IPS DF 19.7 (cell line): ENCODE measurements at places on chromosomes 12 and 14.

- DNase-seq: no peak
These were observed 20.8 kb downstream of the SERPINA1 start for GRCh38 chr14:94367347-94368242.

- no peak for DNase-seq
These were observed 50.6 kb downstream of the LRCOL1 start for GRCh38 chr12:132559652-132560363.

DNA sequence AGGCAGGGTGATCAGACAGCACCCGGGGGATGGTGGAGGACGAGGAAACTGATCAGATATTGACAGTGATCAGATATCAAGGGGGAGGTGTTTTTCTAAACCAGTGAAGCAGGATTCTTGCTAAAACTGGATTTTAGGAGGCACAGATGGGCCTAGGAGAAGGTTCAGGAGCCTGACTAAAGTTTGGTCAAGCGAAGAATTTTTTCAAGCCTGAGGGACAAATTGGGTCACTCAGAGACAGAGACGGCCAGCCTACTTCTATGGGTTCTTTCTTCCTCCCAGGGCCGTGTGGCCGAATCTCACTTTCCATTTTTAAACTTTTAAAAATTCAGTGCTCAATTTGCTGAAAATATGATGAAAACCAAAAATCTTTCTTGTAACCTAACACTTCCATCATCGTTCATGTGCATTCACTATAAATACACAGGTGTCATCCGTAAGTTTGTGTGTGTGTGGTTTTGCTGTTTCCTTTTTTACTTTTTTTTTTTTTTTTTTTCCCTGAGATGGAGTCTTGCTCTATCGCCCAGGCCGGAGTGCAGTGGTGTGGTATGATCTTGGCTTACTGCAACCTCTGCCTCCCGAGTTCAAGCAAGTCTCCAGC is 68.5 kb downstream of the RIN3 start:
- no peak for DNase-seq

- DNase-seq: no peak
These were observed 18.7 kb downstream of the IQSEC3 start for GRCh38 chr12:85191-85666.

- no peak for DNase-seq
These were observed 80.7 kb downstream of the FOXN3 start for GRCh38 chr14:89336338-89336737.

GRCh38 chr12:56158926-56159461 is 835 bp downstream of the MYL6 start:
- DNase-seq: peak; percentile 68

GRCh38 chr12:50024805-50025186 is 498 bp downstream of the RACGAP1 start:
- DNase-seq: no peak

DNA sequence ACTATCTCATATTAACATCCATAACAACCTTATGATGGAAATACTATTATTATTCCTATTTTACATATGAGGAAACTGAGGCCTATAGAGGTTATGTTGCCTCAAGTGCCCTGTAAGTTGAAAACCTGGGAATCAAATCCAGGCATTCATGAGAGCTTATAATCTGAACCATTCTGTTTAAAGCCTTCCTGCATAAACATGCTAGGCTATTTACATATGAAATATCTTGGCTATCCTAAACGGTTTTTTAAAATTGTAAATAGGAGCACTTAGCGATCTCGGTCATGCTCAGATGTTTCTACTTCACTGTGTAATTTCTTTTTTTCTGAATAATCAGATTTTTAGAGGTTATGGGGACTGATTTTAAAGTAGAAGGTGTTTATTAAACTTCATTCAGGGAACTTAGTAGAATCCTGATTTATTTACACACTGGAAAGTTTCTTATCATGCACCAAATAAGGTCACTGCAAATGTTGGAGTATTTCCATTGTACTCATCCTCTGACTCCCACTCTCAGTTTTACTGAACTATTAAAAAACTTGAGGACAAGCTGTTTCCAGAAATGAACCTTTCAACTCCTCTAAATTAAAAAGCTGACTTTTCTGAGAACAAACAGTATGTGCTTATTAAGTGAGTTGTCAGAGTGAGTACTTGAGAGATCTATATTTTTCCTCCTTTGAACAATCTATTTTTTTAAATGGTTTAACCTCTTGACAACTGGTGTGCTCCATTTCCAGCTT is 141.7 kb downstream of the PIK3C2G start:
- DNase-seq: no peak

- no peak for DNase-seq
These were observed 84.8 kb downstream of the NRXN3 start for GRCh38 chr14:78254911-78255461.

DNA sequence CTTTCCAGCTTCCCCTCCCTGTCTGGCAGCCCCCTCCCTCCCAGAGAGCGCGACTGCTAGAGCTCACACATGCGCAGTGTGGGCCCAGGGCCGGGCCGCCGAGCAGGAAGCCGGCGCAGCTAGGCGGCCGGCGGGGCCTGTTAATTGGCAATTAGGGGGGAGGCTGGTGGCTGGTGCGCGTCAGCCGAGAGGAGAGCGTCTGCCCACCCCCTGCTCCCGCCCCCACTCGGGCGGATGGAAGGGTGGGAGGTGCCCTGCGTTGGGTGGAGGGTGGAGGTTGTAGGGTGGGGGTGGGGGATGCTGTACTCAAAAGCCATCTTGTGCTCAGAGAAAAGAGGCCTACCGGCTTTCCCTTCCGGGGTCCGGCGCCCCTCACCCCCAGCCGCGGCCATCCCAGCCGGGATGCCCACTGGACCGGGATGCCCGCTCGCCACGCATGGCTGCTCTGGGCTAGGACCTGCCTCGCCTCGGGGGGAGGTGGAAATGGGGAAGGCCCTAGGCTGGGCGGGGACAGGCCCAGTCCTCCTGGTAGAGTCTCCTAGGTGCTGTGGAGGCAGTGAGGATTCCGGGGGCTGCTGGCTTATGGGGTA is 9.2 kb downstream of the HOXC8 start:
- DNase-seq: no peak

- no peak for DNase-seq
These were observed 113.7 kb downstream of the RAD51B start for GRCh38 chr14:67933266-67933665.

GRCh38 chr12:49515266-49515665 is 23.6 kb upstream of the KCNH3 start:
- no peak for DNase-seq

GRCh38 chr12:3101309-3102024 is 24.3 kb downstream of the TSPAN9 start:
- DNase-seq: no peak

GRCh38 chr14:102662636-102663430 is 70.4 kb downstream of the RCOR1 start:
- peak; percentile 40 for DNase-seq

DNA sequence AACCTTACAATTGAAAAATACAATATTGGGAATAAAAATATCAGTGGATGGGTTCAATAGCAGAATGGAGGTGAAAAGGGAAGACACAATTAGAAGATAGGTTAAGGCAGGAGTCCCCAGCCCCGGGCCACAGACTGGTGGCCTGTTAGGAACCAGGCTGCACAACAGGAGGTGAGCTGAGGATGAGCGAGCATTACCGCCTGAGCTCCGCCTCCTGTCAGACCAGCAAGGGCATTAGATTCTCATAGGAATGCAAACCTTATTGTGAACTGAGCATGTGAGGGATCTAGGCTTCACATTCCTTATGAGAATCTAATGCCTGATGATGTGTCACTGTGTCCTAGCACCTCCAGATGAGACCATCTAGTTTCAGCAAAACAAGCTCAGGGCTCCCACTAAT is 27.3 kb upstream of the ST8SIA1 start:
- DNase-seq: peak; percentile 12

DNA sequence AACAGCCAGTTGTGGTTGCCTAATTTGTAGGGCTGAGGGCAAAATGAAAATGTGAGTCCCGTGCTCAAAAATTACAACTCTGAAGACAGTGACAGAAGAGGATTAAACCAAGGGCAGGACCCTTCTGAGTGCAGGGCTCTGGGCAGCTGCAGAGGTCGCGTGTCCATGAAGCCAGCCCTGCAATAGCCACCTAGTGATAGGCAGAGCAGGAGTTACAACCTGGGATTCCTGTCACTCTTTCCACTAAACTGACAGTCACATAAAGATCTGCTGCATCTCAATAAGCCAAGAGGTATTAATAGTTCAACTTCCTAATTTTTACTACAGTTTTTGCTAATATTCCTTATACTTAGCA is 94.1 kb downstream of the SLC2A13 start:
- DNase-seq: no peak

GRCh38 chr12:52440821-52441319 is 6.7 kb upstream of the KRT75 start:
- no peak for DNase-seq

GRCh38 chr12:98208816-98209215 is 306.6 kb upstream of the TMPO start:
- DNase-seq: no peak

GRCh38 chr12:107467716-107468115 is 217.9 kb upstream of the PWP1 start:
- DNase-seq: no peak

DNA sequence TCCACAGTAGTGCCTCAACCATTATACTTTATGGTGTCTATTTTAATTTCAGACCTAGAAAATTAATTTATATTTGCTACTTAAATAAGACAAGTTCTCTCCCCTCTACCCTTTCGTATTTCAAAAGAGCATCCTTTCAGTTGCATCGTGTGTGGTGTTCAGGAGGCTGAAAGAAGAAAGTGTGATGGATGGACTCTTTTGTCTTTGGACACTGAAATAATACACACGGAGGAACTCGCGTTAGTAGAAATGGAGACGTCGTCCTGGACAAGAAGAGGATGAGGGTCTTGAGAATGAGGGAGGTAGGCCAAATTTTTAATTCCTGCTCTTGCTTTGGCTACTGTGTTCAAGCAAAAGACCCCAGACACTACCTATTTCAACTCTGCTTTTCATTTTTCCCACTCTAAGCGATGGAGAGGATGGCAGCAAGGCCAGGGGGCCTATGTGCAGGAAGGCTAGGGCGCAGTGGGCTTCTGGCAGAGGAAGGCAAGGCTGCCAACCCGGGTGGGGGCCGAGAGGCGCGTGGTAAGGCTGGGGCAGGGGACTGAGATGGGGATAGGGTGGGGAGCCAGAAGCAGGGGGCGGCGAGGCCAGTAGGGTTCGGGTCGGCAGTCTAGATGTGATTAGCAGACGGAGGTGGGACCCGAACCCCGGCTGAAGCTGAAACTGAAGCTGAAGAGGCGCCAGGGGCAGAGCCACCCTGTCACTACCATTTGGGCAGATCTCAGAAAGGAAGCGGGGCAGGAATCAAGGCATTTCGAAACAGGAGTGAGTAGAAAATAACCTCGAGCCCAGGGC is 722 bp downstream of the TMED8 start:
- DNase-seq: no peak

DNA sequence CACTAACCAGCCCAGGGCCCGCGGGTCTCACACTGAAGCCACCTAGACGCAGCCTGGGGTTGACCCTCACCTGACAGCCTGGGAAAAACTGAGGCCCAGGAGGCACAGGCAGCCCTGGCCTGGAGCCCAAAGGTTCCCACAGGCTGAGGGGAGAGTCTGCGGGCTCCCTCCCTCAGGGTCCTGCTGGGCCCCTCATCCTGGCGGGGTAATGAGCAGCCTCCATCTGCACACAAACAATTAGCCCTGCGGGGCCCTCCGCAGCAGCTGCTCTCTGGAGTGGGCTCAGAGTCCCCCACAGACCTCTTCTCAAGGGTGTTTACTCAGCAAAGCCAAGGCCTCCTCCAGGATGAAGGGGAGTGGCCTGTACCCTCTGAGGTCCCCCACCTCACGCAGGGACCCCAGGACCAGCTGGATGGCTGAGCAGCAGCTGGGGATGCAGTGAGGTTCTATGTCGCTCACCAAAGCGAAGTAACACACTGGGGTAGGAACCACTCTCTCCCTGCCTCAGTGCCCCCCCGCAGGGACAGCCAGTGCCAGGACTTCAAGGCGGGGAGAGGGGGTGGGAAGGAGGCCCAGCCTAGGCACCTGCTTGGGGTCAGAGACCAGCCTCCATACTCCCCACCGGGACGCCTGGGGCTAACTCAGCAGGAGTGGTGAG is 7.3 kb downstream of the AKT1 start:
- no peak for DNase-seq

DNA sequence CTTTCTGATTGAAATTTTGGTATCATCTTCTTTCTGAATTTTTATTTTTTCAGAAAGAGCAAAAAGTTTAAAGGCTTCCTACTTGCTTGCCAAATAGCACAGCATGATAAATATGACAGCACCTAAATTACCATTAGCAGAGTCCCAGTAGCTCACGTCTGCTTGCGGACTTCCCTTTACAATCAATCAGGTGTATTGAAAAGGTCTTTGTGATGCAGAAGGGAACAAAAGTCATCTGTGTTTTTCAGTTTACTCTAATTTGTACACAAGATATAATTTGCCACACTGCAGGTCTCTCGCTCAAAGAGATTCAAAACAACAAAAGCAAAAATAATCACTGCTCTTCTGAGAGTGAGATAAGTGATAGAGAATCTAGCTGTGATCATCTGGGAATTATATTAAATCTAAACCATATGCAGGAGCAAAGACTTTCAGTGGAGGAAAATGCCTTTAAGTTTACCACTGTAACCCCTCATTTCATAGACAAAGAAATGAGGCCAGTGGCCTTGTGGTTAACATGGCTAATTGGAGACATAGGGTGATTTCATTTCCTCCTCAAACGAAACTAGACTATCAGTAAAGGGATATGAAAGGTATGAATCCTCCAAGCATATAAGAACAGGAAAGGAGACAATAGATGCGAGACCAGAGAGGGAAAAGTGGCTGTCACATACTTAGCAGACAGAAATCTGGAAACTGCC is 240.8 kb upstream of the TMPO start:
- DNase-seq: no peak

DNA sequence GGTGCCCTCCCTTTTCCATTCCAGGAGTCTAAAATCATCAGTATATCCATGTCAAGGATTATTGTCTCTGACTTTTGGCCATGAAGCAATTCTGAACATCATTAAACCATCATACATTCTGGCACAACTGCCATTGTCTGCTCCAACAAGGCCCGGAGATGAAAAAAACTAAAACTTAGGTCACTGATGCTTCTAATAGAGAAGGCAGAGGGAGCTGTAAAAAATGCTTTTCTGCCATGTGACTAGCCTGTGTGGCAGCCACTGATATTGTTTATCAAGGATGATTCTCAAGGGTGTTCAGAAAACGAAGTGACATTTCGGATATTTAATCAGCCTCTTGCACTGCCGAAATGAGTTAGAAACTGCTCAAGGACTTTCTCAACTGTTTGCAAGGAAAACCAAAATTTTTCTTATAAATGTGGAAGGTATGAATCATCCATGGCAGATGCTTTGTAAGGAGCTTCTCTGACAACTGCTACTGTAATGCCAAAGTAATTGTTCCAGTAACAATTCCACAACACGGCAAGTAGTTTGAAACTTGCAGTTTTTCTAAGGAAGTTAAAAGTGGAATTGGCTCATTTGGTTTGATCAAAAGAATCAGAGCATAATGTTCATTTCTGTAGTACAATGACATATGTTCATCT is 1076.5 kb upstream of the FLRT2 start:
- no peak for DNase-seq

- no peak for DNase-seq
These were observed 65.3 kb upstream of the RASSF3 start for GRCh38 chr12:64545081-64545382.

- DNase-seq: no peak
These were observed 176.1 kb downstream of the AEBP2 start for GRCh38 chr12:19615384-19615725.

GRCh38 chr12:53983950-53984572 is 885 bp upstream of the HOXC10 start:
- DNase-seq: no peak
